IMR-90 (cell line): ENCODE measurements at places on chromosomes 1 and 21. TPM values are rescaled to one million over a fixed set of nuclear protein-coding genes. Genes with fewer than 3 reads are reported as not detected.
A peak's percentile ranks its signal among the peaks of the same experiment; 100 is the strongest.

DNA sequence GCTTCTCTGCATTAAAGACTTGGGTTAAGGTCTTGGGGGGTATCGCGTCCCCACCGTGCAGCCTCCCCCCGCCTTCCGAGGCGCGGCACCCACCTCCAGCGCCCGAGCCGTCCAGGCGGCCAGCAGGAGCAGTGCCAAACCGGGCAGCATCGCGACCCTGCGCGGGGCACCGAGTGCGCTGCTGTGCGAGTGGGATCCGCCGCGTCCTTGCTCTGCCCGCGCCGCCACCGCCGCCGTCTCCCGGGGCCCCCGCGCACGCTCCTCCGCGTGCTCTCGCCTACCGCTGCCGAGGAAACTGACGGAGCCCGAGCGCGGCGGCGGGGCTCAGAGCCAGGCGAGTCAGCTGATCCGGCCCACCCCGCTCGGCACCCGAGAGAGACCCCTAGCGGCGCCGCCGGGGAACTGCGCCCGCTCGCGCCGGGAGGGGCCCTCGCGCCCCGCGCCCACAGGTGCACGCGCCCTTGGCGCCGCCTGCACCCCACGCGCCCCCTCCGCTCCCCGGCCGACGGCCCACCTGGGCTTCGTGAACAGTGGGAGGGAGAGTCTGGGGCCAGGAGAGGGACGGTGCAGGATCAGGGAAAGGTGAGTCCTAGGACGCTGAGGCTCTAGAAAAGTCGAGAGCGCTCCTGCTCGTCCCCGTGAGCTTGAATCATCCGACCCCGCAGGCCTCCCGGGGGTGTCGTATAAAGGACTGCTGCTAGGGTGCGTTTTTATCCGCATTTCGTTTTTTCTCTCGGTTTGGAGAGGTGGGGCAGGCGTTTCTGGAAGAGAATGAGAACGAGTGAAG lies at the start of gene APP:
APP (minus strand) TSS at position 300 of the 787 bp plus-strand sequence; CDS start at position 150, 150 bp downstream.
- peak within 1 kb of the TSS; percentile 89 for H3K27ac ChIP-seq
- H3K4me3 ChIP-seq: peak within 1 kb of the TSS; percentile 62

- DNase-seq: peak; percentile 55
- no peaks in the 10 kb centered on the region for H3K4me1 ChIP-seq
- no peak overlapping the region for H3K4me3 ChIP-seq
These were observed 29.3 kb upstream of the USP1 start for GRCh38 chr1:62407398-62408009.

DNA sequence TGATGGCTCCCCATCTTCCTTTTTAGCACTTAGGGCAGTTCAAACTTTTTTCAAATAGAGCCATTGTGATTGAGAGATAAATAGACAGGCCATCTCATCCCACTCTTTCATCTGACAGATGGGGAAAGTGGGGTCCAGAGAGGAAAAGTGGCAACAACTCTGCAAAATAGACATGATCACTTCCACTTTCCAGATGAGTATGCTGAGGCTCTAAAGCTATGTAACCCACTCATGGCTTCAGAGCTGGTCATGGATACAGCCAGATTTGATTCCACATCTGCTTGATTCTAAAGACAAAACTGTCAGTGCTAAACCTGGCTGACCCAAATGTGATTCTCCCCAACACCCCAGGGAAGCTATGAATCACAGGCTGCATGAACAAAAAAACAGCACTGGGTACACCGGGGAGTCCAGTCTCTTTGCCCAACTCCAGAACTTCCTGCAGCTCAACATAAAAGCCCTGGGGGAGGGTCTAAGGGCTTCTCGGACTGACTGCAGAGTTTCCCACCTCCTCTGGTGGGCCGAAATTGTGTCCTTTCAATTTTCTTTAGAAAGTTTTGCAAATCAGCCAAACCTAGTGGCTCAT lies 59.3 kb downstream of the PLPP3 start:
- DNase-seq: no peak
- no peaks in the 10 kb centered on the region for H3K27me3 ChIP-seq
- peaks cover 83% of the 10 kb centered on the region for H3K36me3 ChIP-seq
- peaks cover 2% of the 10 kb centered on the region; the same call in 1 of the 2 replicates for H3K4me1 ChIP-seq
- H3K4me3 ChIP-seq: no peak overlapping the region

DNA sequence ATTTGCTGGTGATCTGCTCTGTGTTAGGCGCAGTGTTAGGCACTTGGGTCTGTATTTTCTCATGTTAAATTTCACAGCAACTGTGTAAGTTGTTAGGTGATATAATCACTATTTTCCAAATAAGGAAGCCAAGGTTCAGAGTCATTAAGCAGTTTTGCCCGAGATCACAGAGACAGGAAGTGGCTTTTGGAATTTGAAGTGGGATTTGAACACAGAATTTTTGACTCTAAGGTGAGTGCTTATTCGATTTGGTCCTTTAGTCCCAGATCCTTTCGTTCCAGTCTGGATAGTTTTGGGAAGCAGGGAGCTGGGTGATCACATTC lies 114.9 kb downstream of the NMNAT2 start:
- no peaks in the 10 kb centered on the region for H3K36me3 ChIP-seq
- no peak for DNase-seq
- 0 out of 2 replicates have a peak, but pooled peaks cover 2% of the 10 kb centered on the region for H3K4me1 ChIP-seq
- H3K27ac ChIP-seq: no peak overlapping the region

ETV3L gene
- total RNA-seq: not detected in 2 replicates

DNA sequence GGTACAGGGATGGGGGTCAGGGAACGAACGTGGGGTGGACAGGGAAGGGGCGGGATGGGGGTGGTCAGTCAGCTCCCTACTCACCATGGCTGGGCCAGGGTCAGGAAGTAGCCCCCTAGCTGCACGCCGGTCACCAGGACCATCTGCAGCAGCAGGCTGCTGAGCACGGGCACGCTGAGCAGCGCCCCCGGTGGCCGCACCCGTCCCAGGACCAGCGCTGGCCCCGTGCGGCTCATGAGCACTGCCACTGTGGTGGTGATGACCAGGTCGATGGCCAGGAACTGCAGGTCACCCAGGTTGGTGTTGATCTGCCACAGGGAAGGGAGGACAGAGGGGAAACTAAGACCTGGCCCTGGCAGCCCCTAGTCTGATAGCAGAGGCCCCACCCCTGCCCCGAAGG lies 6.5 kb upstream of the MFAP2 start:
- H3K4me1 ChIP-seq: peaks cover 2% of the 10 kb centered on the region; the same call in 1 of the 2 replicates
- no peak for DNase-seq
- H3K27ac ChIP-seq: no peak overlapping the region
- H3K27me3 ChIP-seq: no peaks in the 10 kb centered on the region

FMOD gene
- total RNA-seq: 0.18 and 0.28 TPM in 2 replicates

DNAJC28 gene
- 0.54 and 1.4 TPM in 2 replicates for total RNA-seq

DNA sequence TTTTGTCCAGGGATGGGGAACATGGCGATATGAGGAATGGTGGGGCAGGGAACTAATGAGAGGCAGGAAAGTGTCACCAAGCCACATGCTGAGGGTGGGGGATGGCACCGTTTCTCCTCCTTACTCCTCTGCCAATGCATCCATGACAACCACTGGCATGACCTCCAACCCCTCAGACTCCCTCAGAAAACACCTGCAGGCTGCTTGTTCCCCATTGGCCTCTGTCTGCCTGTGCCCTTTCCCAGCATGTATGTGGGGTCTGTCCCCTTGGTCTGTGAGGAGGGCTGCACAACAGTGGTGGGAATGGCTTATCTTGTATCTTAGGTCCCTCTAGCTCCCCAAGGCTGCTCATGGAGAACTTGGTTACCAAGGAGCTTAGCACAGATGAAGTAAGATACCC lies 137.2 kb upstream of the NGF start:
- no peaks in the 10 kb centered on the region for H3K4me1 ChIP-seq
- H3K27ac ChIP-seq: no peak overlapping the region
- H3K27me3 ChIP-seq: peaks cover 9% of the 10 kb centered on the region
- DNase-seq: no peak

OR2L2 gene
- total RNA-seq: not detected in 2 replicates

DNA sequence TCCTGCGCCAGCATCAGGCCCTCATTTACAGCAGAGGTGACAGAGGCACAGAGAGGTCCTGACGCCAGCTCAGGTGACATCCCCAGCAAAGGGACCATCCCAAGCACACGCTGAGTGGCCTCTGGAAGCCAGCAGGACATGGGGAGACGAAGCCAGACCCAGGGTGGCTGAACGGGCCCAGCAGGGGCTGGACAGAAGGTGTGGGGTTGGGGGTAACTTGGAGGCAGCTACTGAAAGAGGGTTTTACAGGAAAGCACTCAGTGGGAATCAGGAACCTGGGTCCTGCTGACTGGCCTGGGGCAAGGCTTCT lies 1.6 kb upstream of the ARHGEF16 start:
- no peaks in the 10 kb centered on the region; the same call in 1 of the 2 replicates for H3K4me1 ChIP-seq
- no peak overlapping the region for H3K4me3 ChIP-seq
- no peak for DNase-seq

HCN3 gene
- 0.36 and 0.83 TPM in 2 replicates for total RNA-seq

GRCh38 chr1:26706315-26706714 lies 10.5 kb downstream of the ARID1A start:
- H3K27me3 ChIP-seq: no peaks in the 10 kb centered on the region
- no peak overlapping the region for H3K4me3 ChIP-seq
- DNase-seq: no peak

RNF19B gene
- total RNA-seq: 9.2 and 10.0 TPM in 2 replicates

DNA sequence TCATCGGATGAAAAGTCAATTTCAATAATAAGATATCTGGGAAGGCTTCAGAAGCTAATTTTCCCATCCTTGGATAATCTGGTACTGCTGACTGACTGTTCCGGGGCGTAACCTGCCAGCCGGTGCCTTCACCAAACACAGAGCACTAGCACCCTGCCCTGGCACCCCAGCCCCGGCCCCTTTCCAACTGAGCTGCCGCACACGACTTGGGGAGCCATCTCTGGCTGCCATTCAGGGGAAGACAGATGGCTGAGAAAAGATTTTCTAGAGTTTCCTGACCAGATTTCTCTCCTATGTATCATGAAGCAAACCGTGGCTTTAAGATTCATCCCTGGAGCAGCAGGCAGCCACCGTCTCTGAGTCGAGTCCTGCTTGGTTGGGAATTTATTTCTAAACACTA lies 96.0 kb upstream of the SYT6 start:
- H3K4me3 ChIP-seq: no peak overlapping the region
- no peaks in the 10 kb centered on the region for H3K36me3 ChIP-seq
- no peaks in the 10 kb centered on the region; the same call in none of the 2 replicates for H3K27me3 ChIP-seq
- no peak overlapping the region for H3K27ac ChIP-seq
- DNase-seq: no peak

DNA sequence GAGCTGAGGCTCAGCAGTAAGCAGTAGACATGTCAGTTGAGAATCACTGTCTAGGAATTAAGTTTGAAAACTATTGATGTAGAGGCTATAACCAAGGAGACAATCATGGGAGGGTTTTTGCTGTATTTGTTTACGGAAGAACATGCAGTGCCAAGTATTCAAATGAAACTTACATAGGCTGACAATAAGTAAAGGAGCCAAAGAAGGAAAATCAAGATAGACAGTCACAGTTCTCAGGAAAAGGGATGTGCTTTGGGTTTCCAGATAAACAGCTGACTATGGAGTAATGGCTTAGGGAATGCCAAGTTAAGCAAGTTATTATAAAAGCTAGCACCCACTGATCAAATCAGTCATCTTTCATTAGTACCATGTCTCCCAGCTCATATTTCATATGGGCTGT lies 21.5 kb downstream of the GNG12 start:
- H3K36me3 ChIP-seq: peaks cover 7% of the 10 kb centered on the region
- H3K4me3 ChIP-seq: no peak overlapping the region

HCRTR1 gene
- total RNA-seq: not detected in 2 replicates

INTS3 gene
- total RNA-seq: 28.1 and 33.5 TPM in 2 replicates

- H3K4me3 ChIP-seq: no peak overlapping the region
- H3K4me1 ChIP-seq: peaks cover 10% of the 10 kb centered on the region
- H3K27me3 ChIP-seq: peaks cover 4% of the 10 kb centered on the region
- no peak for DNase-seq
- H3K27ac ChIP-seq: no peak overlapping the region
These were observed 26.3 kb upstream of the IL20 start for GRCh38 chr1:206839006-206839560.

DNA sequence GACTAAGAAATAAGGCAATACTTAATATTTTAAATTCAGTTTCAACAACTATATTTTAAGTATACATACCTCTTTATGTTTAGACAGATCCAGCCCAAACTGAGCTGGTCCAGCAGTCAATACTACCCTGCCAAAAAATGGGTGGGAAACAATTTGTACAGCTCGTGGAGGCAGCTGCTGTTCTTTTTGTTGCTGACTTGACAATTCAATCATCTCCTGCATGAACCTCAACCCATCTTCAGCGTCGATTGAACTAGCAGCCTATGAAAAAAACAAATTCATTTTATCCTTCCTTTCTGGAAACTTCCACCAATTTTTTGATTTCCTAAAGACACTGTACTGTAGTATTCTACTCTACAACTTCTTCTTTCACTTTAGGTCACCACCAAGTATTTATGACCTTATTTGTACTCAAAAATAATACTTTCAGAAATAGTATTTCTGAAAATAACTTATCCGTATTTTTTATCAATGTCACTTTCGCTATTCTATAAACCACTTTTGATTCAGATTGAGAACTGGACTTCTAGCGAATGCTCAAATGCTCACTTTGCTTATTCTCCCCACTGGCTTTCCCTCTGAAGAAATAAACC lies 46.5 kb downstream of the EDEM3 start:
- H3K27ac ChIP-seq: no peak overlapping the region
- no peak overlapping the region for H3K4me3 ChIP-seq
- H3K27me3 ChIP-seq: no peaks in the 10 kb centered on the region
- no peak for DNase-seq

DNA sequence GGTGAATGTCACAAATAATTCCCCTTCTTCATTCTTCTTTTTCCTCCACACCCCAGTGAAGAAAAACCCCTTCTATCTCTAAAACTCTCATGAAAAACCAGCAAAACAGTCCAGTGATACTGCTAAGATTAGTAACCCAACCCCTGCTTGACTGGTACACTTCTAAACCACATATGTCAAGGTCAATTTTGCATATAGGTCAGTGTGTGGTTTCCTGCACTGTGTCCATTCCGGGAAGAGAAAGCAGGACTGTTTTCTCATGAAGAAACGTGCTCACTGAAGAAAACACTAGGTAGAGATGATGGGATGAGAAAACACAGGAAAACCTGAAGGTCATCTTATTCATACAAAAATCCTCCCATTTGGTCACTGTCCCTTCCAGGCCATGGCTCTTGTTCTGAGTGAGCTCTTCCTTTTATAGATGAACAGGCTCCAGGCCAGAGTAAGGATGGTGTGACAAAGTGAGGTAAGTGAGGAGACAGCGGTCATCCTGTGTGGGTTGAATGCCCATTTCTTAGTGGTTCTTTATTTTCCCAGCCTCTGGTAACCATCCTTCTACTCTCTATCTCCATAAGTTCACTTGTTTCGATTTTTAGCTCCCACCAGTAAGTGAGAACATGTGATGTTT lies 122.7 kb downstream of the FASLG start:
- H3K4me3 ChIP-seq: no peak overlapping the region
- H3K27ac ChIP-seq: no peak overlapping the region
- 0 out of 2 replicates have a peak, but pooled peaks cover 1% of the 10 kb centered on the region for H3K4me1 ChIP-seq
- H3K36me3 ChIP-seq: no peaks in the 10 kb centered on the region
- no peak for DNase-seq
- H3K27me3 ChIP-seq: no peaks in the 10 kb centered on the region; the same call in none of the 2 replicates

DNA sequence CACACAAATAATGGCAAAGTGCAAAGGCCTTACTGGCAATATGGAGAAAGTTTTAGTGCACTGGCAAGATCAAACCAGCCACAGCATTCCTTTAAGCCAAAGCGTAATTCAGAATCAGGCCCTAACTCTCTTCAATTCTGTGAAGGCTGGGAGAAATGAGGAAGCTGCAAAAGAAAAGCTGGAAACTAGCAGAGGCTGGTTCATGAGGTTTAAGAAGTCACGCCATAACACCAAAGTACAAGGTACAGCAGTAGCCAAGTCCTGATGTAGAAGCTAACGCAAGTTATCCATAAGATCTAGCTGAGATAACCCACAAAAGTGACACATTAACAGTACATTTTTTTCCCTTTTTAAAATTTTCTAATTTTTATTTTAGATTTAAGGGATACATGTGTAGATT lies 57.1 kb downstream of the SLC27A3 start:
- H3K4me1 ChIP-seq: no peaks in the 10 kb centered on the region
- H3K27ac ChIP-seq: no peak overlapping the region
